ENCODE measurements at places on chromosomes 3 and 15. TPM values are rescaled to one million over a fixed set of nuclear protein-coding genes. Genes with fewer than 3 reads are reported as not detected.

DNA sequence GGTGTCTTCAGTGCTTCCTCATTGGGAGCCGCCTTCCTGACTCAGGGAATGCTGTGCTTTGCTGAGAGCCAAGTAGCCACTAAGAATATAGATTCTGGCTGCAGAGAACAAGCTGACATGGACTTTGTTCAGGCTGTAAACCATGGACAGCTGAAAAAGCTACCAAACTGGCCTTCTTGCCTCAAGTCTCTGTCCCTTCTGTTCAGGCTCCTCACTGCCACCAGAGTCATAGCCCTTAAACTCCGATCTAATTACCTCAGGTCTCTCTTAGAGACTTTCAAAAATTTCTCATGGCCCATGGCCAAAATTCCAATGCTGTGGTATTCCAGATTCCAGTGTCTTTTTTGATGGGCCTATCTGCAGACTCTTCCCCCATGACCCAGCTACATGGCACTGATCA lies 19.4 kb upstream of the PTX3 start:
- no peak for DNase-seq

GRCh38 chr3:56795829-56796185 lies 5.9 kb downstream of the ARHGEF3 start:
- peak; percentile 82 for DNase-seq

DNA sequence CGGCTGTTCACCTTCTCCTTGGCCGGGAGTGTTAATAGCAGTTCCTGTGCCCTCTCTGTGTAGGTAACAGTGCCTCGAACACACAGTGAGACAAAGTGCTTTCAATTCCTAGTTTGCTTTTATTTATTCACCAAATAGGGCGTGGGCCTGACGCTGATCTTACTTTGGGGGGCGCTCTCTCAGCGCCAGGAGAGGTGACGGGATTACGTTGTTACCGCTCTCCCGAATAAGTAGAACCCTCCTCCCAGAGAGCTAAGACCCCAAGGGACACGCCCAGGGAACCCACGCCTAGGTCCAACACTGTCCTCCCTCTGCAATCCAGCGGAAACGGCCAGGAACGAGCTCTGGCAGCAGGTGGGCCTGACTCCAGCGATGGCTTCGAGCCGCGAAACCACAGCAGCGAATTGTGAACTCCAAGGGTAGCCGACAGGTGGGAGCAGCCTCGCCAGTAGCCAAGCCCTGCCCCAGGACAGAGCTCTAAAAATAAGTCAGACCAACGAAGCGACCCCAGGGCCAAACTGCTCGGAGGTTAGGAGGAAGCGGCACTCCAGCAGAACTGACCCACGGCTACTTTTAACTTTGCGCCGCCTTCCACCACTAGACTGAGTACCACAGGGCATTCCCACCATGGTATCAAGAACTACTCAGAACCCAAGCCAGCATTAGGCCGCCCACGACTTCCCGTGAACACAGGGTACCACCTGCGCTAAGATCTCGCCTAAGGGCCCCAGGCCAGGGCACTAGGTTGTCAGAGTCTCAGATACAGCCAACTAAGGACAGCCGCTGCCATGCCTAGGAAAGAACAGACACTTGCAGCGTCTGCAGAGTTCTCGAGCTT lies 1.6 kb upstream of the SIN3A start:
- peak; percentile 37 for DNase-seq

DNA sequence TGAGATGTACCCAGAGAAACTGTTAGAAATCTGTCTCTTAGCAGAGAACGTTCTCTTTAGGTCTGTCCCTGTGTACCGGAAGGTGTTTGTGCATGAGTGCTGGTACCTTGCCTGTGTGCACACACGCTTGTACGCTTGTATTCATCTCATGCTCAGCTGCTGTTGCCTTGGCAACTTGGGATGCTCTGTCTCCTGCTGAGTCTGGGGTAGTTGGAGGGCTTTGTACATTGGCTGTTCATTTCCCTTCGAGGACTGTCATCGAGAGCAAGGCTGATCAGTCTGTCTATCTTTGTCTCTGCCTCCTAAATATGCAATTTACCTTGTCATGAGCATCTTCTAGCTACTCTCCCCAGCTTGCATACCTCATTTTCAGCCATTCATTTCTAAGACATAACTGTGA lies 147.2 kb downstream of the SLCO3A1 start:
- no peak for DNase-seq

DNA sequence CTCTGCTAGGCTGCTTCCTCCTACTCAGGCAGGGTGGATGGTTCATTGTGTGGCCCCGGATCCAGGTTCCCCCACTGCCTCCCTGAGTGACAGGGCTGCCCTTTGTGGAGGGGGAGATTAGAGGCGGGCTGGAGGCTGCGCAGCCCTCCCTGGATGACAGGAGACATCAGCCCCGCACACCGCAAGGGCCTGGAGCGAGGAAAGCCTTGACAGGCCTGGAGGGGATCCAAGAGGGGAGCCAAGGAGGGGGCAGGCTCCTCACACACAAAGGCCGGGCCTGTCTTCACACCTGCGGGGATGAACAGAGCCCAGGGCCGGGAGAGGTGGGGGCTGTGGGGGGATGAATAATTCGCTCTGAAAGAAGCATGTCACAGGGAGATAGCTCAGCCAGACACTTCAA lies 72.9 kb downstream of the RPN1 start:
- no peak for DNase-seq

DNA sequence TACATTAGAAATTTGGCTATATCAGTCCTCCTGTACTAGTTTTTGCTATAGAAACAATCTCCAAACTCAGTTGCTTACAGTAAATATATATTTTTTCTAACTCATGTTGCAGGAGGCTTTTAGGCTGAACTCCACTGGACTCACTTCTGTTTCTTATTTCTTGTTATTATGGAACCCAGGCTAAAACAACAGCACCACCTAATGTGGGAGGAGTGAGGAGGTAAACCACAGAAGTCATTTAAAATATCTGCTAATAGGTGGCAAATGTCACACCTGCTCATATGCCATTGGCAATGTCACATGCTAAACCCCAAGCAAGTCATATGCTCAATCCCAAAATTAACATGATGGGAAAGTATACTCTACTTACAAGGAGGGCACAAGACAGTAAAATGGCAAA lies 462.2 kb downstream of the PLOD2 start:
- no peak for DNase-seq

ACKR2 gene
- polyA plus RNA-seq, result not detected

GRCh38 chr15:101489599-101490407 lies at the start of gene PCSK6:
TSS of gene PCSK6 (minus strand) at chr15:101489707. CDS start at chr15:101489670, 37 bp downstream.
- DNase-seq, result no peak

DNA sequence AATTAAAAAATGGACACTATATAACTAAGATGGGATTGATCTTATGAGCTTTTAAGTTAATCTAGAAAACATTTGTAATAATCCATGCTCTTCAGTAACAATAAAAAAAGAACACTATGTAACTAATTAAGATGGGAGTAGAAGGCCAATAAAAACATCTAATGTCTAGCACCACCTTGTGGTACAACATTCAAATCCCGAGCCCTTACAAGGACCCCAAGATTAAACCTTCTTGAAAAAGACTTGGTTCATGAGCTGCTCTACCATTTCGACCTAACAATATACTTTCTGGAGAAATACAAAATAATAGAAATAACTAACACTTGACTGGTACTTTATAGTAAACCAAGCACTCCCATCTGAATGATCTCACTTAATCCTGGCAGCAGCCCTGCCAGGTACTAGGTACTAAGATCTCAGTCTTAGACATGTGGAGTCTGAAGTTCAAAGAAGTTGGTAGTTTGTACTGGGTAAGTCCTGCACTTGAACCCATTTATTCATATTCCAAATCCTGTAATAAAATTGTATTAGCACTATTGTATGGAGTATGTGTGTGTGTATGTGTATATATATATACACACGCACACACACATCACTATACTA lies 21.8 kb downstream of the METTL6 start:
- DNase-seq, result no peak

GRCh38 chr3:141913150-141913811 lies 36.8 kb downstream of the ATP1B3 start:
- peak; percentile 68 for DNase-seq

DNA sequence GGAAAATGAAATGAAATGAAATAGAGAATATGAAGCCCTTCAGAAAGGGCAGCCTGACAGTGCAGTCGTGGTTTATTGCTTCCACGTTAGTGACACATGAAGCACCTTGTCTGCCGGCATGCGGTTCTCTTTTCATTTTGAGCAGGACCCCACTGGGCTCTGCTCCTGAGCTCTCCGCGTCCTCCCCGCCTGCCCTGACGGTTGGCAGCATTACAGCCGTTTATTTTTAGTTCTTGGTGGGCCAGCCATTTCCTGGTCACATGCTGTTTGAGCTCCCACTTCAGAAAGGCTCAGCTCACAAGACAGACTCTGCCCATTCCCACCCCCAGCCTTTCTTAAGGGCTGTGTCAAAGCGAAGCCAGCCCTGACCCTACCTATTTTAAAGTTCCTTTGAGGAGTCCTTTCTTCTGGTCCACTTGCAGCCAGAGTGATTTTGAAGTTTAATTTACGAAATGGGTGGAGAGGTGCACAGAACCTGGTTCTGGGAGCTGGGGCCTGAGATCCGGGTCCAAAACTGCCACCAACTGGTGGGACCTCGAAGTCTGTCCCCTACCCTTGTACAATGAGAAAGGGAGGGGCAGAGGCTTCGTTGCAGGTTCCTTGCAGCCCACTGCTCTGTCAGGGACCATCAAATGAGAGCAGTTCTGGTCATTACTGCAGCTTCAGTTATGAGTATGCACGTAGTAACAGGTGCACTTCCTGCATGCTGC lies 60.1 kb downstream of the MGLL start:
- DNase-seq, result no peak

- DNase-seq, result no peak
Measured at GRCh38 chr3:33860373-33861050, 62.1 kb downstream of the PDCD6IP start.

DNA sequence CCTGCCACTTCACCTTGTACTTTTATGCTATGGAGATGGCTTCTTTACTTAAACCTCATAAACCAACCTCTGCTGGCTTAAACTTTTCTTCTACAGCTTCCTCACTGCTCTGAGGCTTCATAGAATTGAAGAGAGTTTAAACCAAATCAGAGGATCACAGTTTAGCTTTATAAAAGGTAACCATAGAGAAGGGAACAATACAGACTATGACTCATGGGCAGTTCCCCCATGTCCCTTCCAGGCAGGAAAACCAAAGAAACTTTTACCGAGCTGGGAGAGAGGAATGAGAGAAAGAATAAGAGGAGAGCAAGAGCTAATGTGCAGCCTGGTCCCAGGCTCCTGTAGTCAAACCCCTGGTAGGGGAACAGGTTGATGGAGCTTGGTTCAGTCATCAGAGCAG lies 53.9 kb upstream of the NEDD4 start:
- DNase-seq, result no peak

ADGRG7 gene
- polyA plus RNA-seq, result not detected

GRCh38 chr3:58072763-58073130 lies 64.5 kb downstream of the FLNB start:
- DNase-seq, result no peak

DNA sequence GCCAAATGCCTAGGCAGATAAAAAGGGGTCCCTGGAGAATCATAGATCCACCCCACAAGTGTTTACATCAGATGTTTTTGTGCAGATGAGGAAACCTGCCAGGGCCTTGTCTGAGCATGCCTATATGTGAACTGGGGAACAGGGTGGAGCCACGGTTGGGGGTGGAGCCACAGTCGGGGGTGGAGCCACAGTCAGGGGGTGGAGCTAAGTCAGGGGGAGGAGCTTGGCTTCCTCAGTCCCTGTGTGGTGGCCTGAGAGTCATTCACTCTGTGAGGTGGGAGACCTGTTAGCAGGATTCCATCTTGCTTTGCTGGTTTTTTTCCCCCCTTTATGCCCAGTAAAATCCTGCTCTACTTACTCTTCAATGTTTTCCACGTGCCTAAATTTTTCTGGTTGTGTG lies 57.8 kb upstream of the TGFBR2 start:
- no peak for DNase-seq

GRCh38 chr3:113829576-113830354 lies 8.8 kb upstream of the GRAMD1C start:
- DNase-seq, result no peak

GRCh38 chr15:48798319-48798718 lies 12.6 kb downstream of the CEP152 start:
- DNase-seq, result no peak

DNA sequence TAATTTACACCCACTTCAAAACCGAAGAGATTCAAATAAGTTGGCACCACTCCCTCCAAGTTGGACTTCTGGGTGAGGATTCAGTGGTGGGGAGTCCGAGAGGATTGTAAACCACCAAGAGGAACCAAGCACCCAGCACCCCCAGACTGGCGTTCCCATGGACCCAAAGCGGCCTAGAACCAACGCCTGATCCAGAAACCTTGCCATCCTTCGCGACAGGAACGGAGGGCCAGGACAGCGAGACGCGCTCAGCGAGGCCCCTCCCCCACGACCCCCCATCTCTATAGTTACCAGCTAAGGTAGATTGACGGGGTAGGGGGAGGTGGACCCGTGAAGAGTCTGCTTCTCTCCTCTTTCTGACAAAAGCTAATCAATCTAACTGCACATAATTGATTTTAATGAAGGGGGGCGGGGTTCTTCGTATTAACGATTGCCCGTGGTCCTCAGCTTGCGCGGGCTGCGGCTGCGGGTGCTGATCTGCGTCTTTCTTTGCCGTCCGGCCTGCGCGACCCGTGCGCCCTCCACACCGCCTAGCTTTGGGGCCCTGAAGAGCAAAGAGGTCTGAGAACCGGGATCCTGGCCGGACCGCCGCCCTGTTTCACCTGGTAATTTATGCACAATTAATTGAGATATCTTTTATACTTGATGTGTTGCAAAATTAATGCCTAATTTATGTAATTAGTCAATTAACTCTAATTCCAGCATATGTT lies 10.9 kb upstream of the FOXB1 start:
- no peak for DNase-seq

FHIT gene
- 3.2 TPM for polyA plus RNA-seq

GRCh38 chr15:25801586-25802284 lies 61.4 kb downstream of the ATP10A start:
- DNase-seq, result no peak

DNA sequence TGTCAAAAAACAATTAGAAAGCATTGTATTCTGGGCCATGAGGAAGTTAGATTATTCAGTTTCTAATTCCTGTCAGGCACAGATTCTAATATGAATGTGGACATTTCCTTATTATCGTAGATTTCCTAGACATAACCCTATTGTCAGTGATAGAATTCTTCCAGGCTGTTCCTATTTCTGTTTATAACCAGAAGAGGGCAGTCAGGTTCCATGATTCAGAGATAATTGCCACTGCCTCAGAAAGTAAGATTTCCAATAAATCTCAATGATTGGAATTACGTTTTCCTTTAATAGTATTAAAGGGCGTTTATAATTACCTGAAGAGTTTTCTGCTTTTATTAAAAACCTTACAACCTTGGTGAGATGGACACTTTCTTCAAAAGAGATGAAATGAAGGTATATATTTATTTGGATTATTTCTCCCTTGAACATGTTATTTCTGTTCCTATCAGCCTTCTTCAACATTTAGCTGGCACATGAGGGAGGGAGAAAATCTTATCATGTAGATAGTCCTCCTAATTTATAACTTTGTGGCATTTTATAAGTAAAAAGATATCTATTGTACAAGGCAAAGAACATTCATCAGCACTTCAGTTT lies 439.2 kb downstream of the MCTP2 start:
- no peak for DNase-seq

CPN2 gene
- polyA plus RNA-seq, result not detected

PDIA5 gene
- 7.1 TPM for polyA plus RNA-seq

MUC4 gene
- not detected for polyA plus RNA-seq

SPRED1 gene
- polyA plus RNA-seq, result 3.2 TPM

GOLGA6L7 gene
- polyA plus RNA-seq, result not detected

Measured in CD14-positive monocyte (primary cell).